ENCODE measurements at places on chromosomes 6 and 20. TPM values are rescaled to one million over a fixed set of nuclear protein-coding genes. Genes with fewer than 3 reads are reported as not detected.

Gene ZSWIM3
- 2.6 TPM for total RNA-seq

Gene FITM2
- 4.7 TPM for total RNA-seq

Gene HLA-DQB2
- total RNA-seq = not detected

Gene GJA10
- not detected for total RNA-seq

Gene TPD52L1
- 64.5 TPM for total RNA-seq

Gene COL19A1
- total RNA-seq = not detected
